ENCODE measurements at places on chromosomes 12 and 14.

- no peak for DNase-seq
Measured at GRCh38 chr12:77407931-77408330, 342.6 kb upstream of the E2F7 start.

DNA sequence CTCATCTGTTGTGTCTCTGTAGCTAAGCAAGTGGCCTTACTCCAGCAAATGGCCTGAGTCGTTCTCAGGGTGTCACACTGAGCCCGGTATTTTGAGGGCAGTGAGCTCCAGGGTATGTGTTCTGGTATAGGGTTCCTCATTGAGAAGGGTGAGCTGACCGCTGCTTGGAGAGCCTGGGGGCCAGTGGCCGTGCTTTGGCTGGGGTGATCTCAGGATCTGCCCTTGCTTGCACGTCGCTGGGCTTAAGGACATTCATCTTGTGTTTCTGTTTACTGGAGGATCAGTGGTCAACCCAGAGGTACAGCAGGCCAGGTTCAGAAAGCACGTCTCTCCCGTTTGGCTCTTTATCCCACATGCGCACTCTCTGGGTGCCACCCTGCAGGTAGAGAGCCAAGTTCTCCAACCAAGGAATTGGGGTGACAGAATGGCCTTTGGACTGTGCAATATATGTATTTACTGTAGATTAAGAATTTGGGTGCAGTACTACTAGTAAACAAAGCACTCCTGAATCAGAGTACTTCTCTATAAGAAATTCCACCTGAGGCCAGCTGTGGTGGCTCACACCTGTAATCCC lies 52.1 kb downstream of the FBXW8 start:
- no peak for DNase-seq

GRCh38 chr12:96240656-96241055 lies 46.5 kb downstream of the ELK3 start:
- DNase-seq, result no peak

DNA sequence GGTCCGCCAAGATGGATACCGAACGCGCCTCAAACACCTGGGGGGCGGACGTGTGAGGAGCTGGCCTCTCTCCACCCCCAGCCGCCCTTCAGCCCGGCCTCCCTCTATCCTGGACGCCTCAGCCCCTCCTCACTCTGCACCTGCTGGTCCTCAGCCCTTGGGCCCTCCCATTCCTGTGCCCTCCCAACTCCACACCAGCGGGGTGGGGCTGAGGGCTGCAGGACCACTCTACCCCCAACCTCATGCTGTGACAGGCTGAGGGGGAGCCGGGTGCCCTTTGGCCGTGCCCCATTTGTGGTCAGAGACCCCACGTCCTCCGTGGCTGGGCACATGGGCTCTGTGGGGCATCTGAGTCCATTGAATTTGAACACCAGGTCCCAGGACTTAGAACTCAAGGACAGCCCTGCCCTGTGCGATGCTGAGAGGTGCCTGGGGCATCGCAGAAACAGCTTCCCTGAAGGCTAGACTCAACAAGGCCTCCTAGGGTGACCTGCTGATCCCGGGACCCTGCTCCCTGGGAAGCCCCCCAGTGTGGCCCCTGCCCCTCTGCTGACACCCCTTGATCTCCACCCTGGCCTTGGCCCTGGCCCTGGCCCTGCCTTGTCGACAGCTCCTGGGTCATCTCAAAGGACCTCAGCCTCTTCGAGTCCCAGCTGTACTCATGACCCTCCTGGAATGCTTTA lies 82.0 kb upstream of the SFSWAP start:
- no peak for DNase-seq

GRCh38 chr12:115001571-115002180 lies 317.7 kb upstream of the TBX3 start:
- DNase-seq, result no peak

DNA sequence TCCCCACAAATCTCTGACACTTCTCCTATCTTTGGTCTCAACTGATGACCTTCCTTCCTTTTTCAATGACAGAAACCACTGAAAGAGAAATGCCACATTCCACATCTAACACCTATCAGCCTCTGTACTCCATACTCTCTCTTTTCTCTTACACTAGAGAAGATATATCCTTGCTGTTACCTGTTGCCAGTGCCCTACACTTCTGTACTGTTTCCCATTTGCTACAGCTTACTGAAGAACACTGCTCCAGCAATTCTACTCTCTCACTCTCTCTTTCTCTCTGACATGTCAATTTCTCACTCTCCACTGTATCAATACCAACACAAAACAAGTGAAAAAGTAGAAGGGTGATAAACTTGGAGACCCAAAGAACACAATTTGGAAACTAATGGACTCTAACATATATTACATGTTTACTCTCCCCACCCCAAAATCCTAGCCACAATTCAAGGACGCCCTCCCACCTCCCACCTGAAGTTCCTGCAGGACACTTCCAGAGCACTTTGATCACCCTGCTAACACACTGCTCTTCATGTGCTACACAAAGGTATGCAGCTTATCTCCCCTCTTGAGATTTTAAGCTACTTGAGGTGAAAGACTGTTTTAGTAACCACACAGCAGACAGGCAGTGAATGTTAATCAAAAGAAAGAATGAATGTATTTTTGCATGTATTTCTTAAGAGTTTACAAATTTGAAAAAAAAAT lies 95.0 kb downstream of the MED13L start:
- DNase-seq, result no peak

GRCh38 chr14:35255711-35256110 lies 36.5 kb upstream of the PSMA6 start:
- DNase-seq, result no peak

- DNase-seq, result no peak
Measured at GRCh38 chr14:104102282-104102914, 16.9 kb downstream of the ASPG start.

DNA sequence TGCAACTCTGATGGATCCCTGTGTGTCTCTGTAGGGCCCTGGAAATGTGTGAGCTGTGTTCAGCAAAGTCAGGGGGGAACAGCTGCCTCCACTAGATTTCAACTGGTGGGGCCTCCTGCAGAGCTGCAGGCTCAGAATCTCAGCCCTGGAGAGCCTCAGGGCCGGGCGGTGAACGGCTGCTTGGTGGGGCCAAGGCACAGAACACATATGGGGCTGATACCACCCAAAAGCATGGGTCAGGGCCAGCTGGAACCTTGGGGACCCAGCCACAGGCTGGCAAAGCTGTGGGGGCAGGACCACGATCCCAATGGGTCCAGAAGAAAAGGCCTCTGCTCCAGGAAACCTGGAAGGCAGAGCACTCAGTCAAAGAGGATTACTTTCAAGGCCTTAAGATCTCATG lies 878.5 kb downstream of the BCL11B start:
- DNase-seq, result no peak

DNA sequence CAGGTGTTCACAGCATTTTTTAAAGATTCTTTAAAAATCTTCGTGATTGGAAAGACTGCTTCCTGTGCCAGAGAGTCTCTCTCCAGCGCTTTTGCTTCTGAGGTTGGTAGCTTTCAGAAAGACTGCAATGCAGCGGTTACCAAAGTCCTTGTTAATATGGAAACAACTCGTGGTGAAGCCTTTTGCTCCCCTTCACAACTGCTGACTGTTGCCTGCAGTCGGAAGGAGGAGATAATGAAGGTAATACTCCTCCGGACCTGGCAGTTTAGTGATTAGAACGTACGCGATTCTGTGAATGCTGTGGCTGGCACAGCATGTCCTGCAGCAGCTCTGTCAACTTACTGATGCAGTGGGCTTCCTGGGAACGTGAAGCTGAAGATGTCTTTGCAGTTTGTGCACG lies 50.9 kb downstream of the TRAF3 start:
- no peak for DNase-seq

DNA sequence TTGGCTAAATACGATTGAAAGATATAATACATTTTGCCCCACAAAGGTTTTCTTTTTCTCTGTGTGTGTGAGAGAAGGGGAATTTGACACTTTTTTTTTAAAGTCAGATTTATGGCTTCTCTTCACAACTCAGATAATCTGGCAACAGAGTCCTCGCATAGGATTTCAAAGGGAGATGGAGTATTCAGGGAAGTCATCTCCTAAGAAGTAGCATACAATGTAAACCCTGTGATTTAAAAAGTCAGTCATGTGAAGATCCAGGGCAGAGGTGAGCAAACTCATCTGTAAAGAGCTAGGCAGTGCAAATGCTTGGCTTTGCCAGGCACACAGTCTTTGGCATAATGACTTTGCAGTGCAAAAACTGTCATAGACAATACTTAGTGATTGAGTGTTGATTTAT lies 1526.3 kb downstream of the AACS start:
- DNase-seq, result no peak

DNA sequence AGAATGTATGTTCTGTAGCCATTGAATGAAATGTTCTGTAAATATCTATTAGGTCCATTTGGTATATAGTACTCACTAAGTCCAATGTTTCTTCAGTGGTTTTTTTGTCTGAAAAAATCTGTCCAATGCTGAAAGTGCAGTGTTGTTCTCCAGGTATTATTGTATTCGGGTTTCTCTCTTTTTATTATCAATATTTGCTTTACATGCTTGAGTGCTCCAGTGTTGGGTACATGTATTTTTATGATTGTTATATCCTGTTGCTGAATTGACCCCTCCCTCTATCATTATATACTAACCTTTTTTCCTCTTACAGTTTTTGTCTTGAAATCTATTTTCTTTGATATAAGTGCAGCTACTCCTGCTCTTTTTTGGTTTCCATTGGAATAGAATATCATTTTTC lies 382.2 kb downstream of the CCER1 start:
- no peak for DNase-seq

All from stimulated activated CD4-positive, alpha-beta T cell treated with anti-CD3 and anti-CD28 coated beads, Interleukin-4, amount 100 ng/mL, for 24 hours (primary cell).